Transverse colon (tissue), 4 donors: ENCODE measurements at places on chromosomes 2 and 18. TPM values are rescaled to one million over a fixed set of nuclear protein-coding genes. Genes with fewer than 3 reads are reported as not detected.

RNASEH1 gene
- total RNA-seq: 10.0 TPM

POTEC gene
- not detected for total RNA-seq

GRB14 gene
- total RNA-seq: 3.4 TPM

GDF7 gene
- 0.20 TPM for total RNA-seq

MALT1 gene
- 37.2 TPM for total RNA-seq
